ENCODE measurements at places on chromosomes 5 and 9. TPM values are rescaled to one million over a fixed set of nuclear protein-coding genes. Genes with fewer than 3 reads are reported as not detected.

PPP3R2 gene
- not detected for total RNA-seq

CYLC2 gene
- not detected for total RNA-seq

DDX4 gene
- total RNA-seq = not detected

MCTP1 gene
- total RNA-seq = 22.1 TPM

PFN3 gene
- total RNA-seq = not detected

DNA sequence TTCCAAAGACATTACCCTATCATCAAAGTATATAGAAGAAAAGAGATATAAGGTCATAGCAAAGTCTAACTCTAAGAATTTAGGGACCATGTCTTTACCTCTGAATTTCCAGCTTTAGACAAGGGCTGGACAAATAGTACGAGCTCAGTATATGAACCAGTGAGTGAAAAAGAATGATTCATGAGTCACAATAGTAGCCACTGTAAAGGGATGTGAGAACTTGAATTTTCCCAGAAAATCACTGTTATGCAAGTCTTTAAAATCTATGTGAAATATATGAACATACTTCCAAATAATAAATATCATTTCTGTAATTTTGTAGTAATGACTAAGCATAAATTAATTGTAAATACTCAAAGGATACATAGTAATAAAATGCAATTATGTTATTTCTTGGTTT lies 305.9 kb upstream of the PRR16 start:
- DNase-seq = no peak
- peaks cover 3% of the 10 kb centered on the region for H3K4me1 ChIP-seq
- no peaks in the 10 kb centered on the region for H3K36me3 ChIP-seq
- no peak overlapping the region for H3K4me3 ChIP-seq
- no peaks in the 10 kb centered on the region for H3K27me3 ChIP-seq

DNA sequence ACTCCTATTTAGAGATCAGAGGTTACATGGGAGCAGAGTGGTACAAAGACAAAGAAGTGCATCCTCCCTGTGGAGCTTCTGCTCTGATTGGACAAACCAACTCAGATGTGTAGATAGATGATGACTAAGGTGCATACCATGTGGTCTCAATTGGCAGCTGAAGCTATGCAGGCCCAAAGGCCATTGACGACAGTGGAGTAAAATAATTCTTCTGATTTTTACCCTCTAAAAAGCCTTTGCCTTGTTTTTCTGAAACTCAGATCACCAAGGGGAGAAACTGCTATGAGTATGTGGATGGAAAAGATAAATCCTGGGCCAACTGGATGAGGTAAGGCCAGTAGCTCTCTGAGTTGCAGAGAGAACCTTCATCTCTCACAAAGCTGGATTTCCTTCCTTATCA lies 15.6 kb downstream of the PRDM9 start:
- no peaks in the 10 kb centered on the region for H3K27me3 ChIP-seq
- no peak for DNase-seq
- no peaks in the 10 kb centered on the region for H3K4me1 ChIP-seq
- H3K4me3 ChIP-seq = no peak overlapping the region

DNA sequence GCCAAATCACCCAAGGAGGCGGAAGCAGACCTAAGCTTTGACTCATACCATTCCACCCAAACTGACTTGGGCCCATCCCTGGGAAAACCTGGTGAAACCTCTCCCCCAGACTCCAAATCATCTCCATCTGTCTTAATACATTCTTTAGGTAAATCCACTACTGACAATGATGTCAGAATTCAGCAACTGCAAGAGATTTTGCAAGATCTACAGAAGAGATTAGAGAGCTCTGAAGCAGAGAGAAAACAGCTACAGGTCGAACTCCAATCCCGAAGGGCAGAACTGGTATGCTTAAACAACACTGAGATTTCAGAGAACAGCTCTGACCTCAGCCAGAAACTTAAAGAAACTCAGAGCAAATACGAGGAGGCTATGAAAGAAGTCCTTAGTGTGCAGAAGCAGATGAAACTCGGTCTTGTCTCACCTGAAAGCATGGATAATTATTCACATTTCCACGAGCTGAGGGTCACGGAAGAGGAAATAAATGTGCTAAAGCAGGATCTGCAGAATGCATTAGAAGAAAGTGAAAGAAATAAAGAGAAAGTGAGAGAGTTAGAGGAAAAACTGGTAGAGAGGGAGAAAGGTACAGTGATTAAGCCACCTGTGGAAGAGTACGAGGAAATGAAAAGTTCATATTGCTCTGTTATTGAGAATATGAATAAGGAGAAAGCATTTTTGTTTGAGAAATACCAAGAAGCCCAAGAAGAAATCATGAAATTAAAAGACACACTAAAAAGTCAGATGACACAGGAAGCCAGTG lies 15.8 kb upstream of the TTC23L start:
- DNase-seq = no peak
- no peak overlapping the region for H3K4me3 ChIP-seq
- no peaks in the 10 kb centered on the region for H3K27me3 ChIP-seq
- no peak overlapping the region for H3K27ac ChIP-seq
- peaks cover 32% of the 10 kb centered on the region for H3K36me3 ChIP-seq

DNA sequence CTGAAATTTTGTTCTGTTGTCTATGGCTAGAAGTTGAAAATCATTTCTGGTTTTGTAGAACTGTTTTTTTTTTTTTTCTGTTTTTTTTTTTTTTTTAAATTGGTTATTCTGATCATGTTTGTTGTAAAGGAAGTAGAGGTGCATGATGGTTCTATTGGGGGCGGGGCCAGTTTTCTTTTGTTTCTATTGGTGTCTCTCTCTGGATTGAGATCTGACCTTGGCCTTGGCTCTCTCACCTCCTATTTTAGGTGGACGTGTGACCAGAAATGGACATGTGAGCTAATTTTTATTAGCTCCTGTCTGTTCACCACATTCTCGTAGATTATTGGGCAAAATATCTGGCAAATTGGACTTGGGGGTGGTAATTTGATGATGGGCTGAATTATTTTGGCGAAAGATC lies 3.2 kb downstream of the ZNF618 start:
- peak overlapping the region; percentile 62 for H3K27ac ChIP-seq
- H3K27me3 ChIP-seq = no peaks in the 10 kb centered on the region
- peak overlapping the region; percentile 49 for H3K4me3 ChIP-seq
- no peak for DNase-seq

DNA sequence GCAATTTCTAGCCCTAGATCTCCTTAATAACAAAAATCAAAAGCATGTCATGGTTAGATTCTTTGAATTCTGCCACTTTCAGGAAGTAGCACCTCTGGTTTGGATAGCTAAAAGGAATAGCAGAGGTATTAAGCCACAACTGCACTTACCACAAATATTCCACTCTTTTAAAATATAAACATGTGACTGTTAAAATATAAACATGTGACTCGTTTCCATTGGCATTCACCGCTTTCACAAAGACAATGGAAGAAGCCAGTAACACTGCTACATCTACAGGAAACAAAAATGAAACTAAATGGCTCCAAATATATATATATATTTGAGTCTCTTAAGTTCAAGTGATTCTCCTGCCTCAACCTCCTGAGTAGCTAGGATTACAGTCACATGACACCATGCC lies 222.9 kb downstream of the ARL15 start:
- no peak overlapping the region for H3K4me3 ChIP-seq
- H3K27ac ChIP-seq = no peak overlapping the region
- peaks cover 3% of the 10 kb centered on the region for H3K4me1 ChIP-seq
- H3K27me3 ChIP-seq = no peaks in the 10 kb centered on the region

DNA sequence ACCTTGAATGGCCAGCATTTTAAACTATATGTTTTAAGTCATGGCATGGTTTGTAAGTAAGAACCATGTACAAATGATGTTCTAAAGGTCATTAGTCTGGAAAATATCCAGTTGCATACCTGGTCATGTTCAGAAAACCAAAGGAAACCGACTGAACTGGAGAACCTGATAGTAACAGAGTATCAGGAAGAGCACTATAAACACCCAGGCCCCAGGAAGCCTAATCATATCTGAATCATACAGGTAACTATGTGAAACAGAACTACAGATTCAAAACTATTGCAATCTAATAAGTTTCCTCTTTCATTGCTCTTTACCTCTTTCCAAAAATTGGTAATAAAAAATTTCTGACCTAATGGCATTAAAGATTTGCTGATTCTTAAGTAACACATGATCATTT lies 500.3 kb downstream of the ARHGEF28 start:
- H3K27ac ChIP-seq = no peak overlapping the region
- no peaks in the 10 kb centered on the region for H3K36me3 ChIP-seq
- DNase-seq = no peak

GRCh38 chr9:22050924-22051323 lies 41.8 kb upstream of the CDKN2B start:
- no peak for DNase-seq
- H3K4me1 ChIP-seq = no peaks in the 10 kb centered on the region
- H3K4me3 ChIP-seq = no peak overlapping the region
- no peak overlapping the region for H3K27ac ChIP-seq
- no peaks in the 10 kb centered on the region for H3K36me3 ChIP-seq

DNA sequence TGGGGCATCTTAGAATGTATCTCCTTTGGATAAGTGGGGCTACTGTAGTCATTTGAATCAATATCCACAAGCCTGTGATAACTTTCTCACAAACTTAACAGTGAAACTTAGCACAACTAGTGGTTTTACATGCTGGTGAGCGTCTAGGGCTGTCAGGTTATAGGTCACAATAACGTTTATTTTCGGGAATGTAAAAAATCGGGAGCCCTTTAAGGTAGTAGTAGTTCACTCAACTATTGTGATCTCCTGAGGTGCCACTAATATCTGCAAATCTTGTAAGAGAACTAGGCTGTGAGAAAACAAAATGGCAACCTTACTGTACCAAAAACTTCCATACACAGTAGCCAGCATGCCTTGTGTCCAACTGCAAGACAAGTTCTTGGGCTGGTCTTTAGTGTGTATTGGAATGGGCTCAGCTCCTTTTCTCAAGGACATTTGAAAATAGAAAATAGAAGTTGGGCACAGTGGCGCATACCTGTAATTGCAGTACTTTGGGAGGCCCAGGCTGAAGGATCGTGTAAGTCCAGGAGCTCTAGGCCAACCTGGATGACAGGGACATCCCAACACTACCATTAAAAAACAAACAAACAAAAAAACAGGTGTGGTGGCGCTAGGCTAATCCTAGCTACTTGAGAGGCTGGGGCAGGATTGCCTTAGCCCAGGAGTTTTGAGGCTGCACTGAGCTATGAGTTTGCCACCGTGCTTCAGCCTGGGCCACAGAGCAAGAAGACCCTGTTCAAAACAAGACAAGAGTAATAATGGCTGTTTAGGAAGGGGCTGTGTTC lies 5.2 kb upstream of the PKN3 start:
- H3K36me3 ChIP-seq = peaks cover 30% of the 10 kb centered on the region
- DNase-seq = no peak
- no peaks in the 10 kb centered on the region for H3K4me1 ChIP-seq

Measured in thoracic aorta (tissue), 2 donors.